ENCODE measurements at places on chromosomes 2 and 18.

- DNase-seq, result no peak
Measured at GRCh38 chr2:73896362-73897239, 3.8 kb downstream of the ACTG2 start.

DNA sequence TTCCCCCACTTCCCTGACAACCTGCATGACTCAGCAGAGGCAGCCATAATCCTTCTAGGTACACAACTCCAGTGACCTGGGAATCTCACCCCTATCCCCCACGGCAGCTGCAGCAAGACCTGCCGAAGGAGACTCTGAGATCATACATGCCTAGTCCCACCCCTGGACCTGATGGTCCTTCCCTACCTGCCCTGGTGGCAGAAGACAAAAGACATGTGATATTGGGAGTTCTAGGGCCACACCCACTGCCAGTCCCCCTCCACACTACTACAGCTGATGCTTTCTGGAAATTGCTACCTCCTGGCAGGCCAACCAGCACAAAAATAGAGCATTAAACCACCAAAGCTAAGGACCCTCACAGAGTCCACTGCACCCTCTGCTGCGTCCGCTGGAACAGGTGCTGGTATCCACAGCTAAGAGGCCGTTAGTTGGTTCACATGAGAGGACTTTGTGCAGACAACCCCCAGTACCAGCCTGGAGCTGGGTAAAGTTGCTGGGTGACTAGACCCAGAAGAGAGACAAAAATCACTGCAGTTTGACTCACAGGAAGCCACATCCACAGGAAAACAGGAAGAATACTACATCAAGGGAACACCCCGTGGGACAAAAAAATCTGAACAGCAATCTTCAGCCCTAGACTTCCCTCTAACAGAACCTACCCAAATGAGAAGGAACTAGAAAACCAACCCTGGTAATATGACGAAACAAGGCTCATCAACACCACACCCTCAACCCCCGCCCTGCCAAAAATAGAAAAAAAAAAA, 12.5 kb downstream of the MARCO start:
- DNase-seq, result no peak

- DNase-seq, result no peak
Measured at GRCh38 chr18:36481201-36481657, 183.7 kb downstream of the FHOD3 start.

DNA sequence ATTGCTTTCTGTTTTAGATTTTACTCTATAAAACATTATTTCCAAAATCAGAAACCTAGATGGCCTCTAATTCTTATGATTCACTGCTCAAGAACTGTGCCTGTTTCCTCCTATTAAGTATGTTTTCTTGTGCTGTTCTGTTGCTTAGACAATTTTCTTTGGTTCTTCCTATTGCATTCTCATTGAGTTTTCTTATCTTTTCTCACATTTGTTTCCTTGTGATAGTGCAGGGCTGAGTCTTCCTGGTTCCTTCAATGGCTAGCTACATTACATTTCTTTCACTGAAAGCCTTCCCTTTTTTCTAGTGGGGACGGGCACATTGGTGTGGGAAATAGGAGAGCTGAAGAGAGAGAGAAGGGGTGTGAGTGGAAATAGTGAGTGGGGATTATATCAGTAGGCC, 183.4 kb downstream of the CALCRL start:
- no peak for DNase-seq

DNA sequence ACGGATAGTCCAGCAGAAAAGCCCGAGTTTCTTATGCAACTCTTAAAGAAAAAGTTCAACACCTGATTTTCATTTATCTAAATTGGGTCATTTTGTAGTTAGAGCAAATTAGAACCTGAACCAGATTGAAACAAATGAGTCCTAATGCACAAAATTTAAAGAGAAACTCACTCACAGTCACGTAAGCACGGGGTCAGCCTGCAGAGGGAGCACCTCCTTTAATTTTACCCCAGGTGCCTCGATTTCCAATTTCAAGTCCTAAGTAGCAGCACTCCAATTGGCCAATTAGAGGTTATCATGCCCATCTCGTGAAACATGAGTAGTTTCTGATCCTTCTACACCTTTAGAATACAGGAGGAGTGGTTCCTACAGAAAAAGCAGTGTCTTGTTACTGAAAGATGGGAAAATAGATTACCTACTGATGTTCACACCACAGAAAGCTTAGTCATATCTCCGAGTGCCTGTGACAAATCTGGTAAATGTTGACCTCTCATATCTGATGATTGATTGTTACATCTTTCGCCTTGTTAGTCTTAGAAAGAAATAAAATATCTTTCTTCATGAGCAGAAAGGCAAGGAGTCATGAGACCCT, 1929.8 kb upstream of the LRRTM1 start:
- DNase-seq, result no peak

GRCh38 chr2:152542995-152543481, 174.2 kb downstream of the PRPF40A start:
- DNase-seq, result no peak

- no peak for DNase-seq
Measured at GRCh38 chr18:36537289-36537688, 239.8 kb downstream of the FHOD3 start.

DNA sequence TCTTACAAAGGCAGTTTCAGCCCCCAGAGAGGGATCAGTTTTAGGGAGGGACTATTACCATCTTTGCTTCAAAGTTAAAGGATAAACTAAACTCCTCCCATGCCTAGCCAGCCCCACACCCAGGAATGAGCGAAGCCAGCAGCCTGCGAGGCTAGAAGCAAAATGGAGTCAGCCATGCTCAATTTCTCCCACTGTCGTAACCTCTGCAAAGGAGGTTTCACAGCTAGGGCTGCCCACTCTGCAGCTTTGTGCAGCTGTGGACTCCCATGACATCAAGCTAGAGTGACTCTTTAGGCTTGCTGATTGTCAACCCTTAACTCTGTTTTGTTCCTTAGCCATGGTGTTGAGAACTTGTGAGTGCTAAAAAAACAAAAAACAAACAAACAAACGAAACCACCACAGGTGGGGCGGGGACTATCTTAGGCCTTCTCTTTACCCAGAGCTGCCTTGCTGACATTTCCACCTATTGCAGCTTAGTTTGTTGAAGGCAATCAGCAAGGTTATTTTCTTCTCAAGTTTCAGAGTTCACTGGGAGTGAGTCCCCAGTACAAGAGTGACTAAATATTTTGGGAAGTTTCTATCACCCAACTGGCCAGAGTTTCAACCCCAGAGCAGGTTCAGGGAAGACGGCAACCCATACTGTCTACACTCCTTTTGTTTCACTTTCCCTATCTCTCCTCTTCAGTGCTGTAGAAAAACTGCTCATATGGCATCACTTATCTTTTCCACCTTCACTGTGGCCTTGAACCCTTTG, 592.1 kb downstream of the XIRP2 start:
- DNase-seq, result no peak

- DNase-seq, result no peak
Measured at GRCh38 chr2:182951948-182952663, 85.7 kb upstream of the FRZB start.

DNA sequence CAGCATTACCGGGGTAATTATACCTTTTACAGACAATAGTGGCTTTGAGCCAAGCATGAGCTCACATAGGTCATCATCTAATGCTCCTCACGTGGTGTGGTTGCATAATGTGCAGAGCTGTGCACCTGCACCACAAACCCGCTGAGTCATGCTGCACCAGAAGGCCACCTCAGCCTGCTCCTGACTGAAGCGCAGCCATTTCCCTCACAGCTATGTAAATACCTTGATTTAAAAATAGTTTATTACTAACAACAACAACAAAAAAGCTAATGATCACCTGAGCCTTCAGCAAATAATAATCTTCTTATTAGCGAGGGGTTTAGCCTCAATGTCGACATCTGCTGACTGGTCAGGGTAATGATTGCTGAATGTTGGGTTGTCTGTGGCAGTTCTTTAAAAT, 238.8 kb downstream of the MBD5 start:
- no peak for DNase-seq

- peak; percentile 33 for DNase-seq
Measured at GRCh38 chr2:85504778-85505261, 34.1 kb upstream of the MAT2A start.

DNA sequence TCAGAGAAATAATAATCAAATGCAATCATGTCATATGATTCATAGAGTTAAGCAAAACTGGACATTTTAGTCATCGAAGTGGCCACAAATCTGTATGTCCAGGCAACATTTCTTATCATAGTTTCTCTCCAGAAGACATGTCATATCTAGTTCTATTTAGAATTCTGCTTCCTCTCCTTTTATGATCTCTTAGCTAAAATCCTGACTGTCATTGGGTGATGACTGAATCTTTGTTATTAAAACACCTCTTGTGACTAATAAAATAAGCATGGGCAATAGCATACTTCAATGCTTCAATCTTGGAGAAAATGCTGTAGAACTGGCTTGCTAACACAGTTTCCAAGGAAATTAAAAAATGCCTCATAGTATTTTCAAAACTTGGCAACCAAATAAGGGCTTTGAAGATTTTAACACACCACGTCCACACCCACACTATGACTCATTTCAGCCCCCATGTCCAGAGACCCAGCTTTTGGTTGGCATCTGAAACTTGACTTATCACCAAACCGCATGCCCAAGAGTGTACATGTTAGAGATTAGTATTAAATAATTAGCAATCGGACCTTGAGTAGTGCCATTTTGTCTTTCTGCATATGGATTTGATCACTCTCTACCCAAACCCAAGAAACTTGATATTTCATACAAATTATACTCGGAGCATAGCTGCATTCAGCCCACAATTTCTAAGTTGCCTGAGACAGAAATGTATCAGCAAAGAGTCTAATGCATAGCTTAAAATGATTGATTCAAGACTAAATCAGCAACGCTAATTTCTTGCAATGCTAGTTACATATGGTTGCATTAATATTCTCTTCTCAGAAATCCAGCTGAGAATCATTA, 106.5 kb upstream of the ETAA1 start:
- no peak for DNase-seq
